Right lobe of liver (tissue), 6 donors: ENCODE measurements at places on chromosomes 7 and 10. TPM values are rescaled to one million over a fixed set of nuclear protein-coding genes. Genes with fewer than 3 reads are reported as not detected.

- DNase-seq = no peak
Observed at GRCh38 chr10:23522345-23522744, 83.5 kb downstream of the OTUD1 start.

- no peak for DNase-seq
Observed at GRCh38 chr7:5005066-5005465, 40.6 kb upstream of the RBAK start.

DNA sequence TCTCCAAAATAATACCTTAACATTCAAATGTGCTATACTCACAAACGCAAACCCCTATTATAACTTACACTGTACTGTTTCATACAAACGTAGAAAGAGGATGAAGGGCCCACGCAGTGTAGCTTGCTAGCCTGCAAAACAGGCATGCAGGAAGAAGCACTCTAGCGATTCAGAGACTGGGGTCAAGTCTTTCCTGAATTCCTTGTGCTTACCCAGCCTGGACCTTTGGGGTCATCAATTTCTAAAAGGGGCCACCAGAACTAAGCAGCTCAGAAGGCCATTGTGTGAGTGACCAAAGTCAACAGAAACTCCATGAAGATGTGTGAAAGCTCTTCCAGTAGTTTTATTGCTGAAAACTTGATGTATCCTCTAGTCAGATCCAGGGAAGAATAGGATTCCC, 111.9 kb downstream of the SVIL start:
- DNase-seq = no peak

LRMDA gene
- total RNA-seq = 9.9 TPM

PTF1A gene
- not detected for total RNA-seq

RBM20 gene
- total RNA-seq = 0.06 TPM
